ENCODE measurements at places on chromosomes 5 and 9.
A peak's percentile ranks its signal among the peaks of the same experiment; 100 is the strongest.

- DNase-seq, result no peak
Measured at GRCh38 chr9:116102596-116102995, 51.0 kb upstream of the PAPPA start.

GRCh38 chr5:149988126-149988525 lies 12.3 kb downstream of the TIGD6 start:
- no peak for DNase-seq

GRCh38 chr5:98309785-98310598 lies 463.5 kb upstream of the RGMB start:
- DNase-seq, result no peak

- no peak for DNase-seq
Measured at GRCh38 chr5:89401659-89402058, 518.7 kb upstream of the MEF2C start.

DNA sequence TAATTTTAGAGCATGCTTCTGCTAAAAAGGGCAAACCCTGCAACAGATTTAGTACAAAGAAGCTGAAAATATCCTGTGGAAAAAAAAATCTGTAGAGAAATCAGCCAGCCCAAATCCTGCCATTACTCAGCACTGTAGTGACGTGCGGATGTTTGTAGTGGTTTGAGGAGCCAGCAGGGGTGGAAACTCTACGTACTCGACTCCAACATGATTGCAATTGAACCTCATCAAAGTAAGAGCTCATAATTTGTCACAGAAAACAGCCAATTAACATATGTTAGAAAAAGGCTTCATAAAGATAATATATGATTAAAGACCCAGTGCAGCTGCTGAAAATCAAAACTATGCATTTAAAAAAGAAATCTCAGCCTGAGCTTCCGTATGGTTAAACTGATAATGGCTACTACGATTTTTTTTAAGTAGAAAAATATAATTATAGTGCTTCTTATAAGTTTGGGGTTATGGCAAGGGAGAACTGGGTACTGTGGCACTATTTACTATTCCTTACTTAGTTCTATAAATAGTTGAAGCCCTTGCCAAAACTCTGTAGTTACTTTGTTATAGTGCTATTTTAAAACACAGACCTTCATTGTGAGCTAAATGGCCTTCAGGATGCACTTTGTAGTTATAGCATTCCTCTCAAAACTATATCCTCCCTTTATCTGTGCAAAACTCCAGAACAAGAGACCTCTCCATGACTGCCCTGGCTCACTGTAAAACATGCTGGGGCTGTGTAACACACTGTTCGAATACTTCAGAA lies 49.4 kb downstream of the MEF2C start:
- DNase-seq, result no peak

DNA sequence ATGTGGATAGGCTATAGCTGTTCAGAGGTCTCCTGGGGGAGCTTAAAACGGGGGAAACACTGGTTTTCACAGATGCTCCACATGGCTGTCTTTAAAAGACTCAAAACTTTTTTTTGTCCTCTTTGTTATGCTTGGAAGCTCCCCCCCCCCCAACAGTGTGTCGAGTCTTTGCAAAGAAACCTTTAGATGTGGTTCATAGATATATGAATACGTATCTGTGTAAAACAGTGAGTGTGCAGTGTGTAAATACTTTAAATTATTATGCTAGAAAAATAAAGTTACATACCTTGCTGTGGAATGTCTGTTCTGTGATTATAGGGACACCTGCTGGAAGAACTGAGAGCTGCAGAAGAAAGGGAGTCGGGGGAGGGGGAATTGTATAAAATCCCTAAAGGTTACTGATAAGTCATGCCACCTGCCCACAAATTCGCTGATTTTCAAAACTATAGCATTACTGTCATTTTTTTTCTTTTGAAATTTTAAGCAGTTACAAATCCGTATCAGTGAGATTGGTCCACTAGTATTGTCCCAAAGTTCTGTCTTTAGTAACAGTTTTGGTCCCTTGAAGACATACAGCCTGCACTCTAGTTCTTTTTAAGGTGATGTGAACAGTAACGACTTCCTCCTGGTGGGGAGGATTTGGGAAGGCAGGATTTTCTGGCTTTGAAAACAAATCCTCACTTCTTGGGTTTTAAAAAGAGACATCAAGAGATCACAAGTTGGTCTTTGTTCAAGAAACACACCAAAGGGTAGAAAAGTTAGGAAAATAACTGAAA lies 22.9 kb downstream of the RGMB start:
- peak; percentile 61 for DNase-seq

DNA sequence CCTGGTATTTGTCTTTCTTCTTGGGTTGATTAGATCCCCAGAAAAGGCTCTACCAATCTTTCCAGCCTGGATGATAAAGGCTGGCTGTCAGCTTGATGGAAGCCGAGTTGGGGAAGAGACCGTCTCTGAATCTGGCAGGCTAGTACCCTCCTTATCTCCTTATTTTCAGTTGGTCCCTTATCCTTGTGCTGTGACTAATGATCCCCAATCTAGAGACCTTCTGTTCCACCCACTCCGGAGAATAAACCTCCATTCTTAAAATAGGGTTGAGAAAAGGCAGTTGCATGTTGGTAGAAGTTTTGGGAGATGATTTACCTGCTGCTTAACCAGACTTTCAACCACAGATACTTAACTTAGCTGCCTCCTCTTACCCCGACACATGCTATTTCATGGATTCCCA lies 52.3 kb downstream of the PRKACG start:
- no peak for DNase-seq

- DNase-seq, result no peak
Measured at GRCh38 chr9:16499892-16500291, 370.6 kb downstream of the BNC2 start.

- DNase-seq, result peak; percentile 50
Measured at GRCh38 chr5:94240993-94241651, 377.3 kb downstream of the KIAA0825 start.

DNA sequence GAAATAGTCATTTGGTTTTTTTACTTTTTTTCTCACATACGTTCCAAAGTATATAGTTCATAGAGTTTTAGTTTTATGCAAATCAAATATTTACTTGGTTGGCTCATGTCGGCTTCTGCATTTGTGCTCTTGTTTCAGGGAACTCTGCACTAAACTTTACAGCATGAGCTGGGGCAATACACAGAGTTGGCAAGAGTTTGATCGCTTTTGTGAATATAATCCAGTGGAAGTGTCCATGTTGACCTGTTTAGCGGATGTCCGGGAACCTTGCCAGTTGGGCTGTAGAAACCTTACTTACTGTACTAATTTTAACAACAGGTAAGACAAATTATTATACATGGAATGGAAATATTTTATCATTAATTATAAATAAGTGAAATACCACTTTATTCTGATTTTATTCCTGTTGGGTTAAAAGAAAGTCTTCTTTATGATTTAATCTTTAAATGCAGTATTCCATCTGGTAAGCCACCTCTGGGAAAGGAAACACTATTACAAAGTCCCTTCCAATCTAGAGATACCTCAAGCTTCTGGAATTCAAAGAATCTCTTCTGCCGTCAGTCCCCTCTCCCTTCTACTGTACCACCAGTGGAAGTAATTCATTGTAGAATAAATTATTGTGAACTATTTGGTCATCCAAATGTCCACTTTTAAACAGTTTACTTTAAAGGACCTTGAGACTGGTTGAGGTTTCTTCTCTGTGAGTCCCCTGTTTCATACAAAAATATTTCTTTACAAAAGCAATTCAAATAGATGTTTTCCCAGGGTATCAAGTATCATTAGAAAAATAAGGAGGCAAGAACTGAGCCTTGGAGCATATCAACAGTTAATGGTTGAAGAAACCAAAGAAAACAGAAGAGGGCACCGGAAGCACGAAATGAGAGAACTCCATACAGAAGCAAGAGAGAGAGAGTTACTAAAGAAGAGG lies 45.2 kb upstream of the GLIPR2 start:
- no peak for DNase-seq

- no peak for DNase-seq
Measured at GRCh38 chr9:123318202-123318601, 37.8 kb upstream of the CRB2 start.

- DNase-seq, result no peak
Measured at GRCh38 chr5:74502479-74502950, 138.0 kb downstream of the ENC1 start.

All from NCI-H82 (cell line).